ENCODE measurements at places on chromosomes 6 and 20.

DNA sequence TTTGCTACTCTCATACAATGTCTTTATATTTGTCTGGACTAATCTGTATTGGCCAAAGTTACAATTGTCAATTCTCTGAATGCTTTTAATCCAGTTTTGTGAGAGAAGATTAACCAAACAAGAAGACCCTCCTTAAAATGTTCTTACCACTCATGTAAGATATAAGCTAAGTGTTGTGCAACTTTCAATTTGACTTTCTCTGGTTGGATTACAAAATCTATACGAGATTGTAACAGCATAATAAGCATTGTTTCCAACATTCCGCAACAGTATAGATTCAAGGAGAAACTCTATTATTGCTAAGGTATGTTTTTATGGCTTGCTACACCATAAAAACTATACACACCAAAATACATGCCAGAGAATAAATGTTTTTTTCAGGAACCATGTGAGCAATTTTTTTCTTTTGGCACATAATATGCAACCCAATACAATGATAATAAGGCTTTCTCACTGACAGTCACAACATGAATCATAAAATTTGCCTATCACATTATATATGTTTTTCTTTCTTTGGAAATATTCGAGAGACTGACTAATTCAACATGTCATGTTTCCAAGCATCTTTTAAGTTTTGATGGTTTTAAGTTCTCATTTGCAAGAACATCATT is 12.2 kb upstream of the TRPC4AP start:
- DNase-seq: no peak

GRCh38 chr6:82178759-82179112 is 68.8 kb downstream of the IBTK start:
- DNase-seq: no peak

DNA sequence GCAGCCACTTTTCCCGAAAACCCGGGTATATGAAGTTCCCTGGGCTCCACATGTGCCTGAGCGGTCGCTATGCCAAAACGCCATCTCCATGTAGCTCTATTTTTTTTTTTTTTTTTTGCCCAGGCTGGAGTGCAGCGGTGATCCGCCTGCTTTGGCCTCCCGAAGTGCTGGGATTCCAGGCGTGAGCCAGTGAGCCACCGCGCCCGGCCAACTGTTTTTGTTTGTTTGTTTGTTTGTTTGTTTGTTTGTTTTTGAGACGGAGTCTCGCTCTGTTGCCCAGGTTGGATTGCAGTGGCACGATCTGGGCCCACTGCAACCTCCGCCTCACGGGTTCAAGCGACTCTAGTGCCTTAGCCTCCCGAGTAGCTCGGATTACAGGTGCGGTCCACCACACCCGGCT is 237.5 kb upstream of the IRAK1BP1 start:
- no peak for DNase-seq

DNA sequence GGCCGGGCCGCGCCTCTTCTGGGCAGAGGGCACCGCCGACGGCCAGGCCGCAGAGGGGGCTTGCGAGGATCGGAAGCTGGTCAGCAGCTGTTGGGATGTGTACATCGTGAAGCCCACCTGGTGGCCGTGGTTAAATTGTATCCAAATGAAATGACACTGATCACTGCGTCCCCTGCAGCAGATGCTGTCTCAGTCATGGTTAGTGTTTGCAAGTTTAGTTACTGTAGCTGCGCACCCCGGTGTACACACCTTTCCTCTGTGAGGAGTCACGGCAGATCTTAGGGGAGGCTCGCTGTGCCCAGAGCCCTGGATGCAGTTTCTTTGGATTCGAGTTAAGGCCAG is 653 bp downstream of the NAA20 start:
- DNase-seq: no peak

- DNase-seq: no peak
Measured at GRCh38 chr6:108944707-108945680, 96.8 kb downstream of the ARMC2 start.

DNA sequence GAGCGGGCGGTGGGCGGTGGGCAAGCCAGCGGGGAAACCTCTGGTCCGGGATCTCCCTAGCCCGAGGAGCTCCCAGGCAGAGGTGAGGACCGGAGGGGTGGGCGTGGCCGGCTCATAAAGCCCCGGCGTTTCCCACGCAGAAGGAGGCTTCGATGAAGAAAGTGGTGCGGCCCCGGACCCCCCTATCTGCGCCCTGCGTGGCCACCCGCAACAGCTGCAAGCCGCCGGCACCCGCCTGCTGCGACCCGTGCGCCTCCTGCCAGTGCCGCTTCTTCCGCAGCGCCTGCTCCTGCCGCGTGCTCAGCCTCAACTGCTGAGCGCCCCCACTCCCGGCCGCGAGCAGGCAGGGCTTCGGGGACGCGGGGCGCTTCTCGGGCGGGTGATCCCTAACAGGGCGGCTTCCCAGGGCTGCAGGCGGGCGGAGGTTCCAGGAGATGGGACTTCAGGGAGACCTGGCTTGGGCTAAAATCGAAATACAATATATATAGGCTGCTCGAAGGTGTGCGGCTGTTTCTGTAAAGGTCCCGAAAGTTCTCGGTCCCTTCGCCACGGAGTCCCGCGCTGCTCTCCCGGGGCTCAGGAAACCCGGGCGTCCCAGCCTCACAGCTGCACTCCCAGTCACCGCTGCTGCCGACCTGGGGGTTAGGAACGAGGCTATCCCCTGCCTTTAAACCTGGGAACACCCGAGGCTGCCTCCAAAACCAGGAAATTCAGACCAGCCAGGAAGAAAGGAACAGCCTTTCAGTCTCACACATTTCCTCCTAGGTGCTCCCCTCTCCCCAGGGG is 27.8 kb downstream of the ASIP start:
- no peak for DNase-seq

GRCh38 chr6:20647585-20647984 is 113.3 kb downstream of the CDKAL1 start:
- no peak for DNase-seq

DNA sequence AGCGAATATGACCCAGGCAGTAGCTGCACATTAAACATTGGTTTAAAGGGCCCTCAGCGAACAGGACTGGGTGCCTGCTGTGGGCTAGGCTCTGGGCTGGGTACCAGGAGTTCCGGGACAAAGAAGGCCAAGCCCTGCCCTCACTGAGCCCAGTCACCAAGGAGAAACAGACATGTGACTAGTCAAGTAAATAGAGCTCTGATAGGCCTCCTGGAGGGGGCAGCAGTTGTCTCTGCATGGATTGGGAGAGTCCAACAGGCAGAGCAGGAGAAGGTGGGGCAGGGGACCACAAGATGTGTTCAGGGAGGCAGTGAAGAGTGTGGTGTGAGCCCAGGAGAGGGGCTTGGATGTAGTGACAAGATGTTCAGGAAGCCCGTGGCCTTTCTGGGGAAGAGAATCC is 3.1 kb downstream of the HM13 start:
- DNase-seq: peak; percentile 36

GRCh38 chr20:42376131-42376530 is 758.0 kb upstream of the CHD6 start:
- DNase-seq: no peak

GRCh38 chr6:88380083-88380482 is 213.9 kb upstream of the CNR1 start:
- DNase-seq: no peak

DNA sequence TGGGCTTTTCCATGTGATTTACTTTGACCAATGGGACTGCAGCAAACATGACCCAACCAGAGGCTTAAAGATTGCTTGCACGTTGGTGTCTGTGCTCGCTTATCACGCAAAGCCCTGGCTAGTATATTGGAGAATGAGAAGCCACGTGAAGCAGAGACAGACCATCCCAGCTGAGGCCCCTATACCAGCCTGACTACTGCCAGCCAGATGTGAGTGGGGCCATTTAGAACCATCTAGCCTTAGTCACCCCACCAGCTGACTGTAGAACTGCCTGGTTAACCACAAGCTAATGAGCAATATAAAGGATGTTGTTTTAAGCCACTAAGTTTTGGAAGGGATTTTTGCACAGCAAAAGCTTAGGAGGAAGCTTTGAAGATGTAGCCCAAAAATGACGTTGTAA is 74.5 kb downstream of the MACROD2 start:
- DNase-seq: no peak

DNA sequence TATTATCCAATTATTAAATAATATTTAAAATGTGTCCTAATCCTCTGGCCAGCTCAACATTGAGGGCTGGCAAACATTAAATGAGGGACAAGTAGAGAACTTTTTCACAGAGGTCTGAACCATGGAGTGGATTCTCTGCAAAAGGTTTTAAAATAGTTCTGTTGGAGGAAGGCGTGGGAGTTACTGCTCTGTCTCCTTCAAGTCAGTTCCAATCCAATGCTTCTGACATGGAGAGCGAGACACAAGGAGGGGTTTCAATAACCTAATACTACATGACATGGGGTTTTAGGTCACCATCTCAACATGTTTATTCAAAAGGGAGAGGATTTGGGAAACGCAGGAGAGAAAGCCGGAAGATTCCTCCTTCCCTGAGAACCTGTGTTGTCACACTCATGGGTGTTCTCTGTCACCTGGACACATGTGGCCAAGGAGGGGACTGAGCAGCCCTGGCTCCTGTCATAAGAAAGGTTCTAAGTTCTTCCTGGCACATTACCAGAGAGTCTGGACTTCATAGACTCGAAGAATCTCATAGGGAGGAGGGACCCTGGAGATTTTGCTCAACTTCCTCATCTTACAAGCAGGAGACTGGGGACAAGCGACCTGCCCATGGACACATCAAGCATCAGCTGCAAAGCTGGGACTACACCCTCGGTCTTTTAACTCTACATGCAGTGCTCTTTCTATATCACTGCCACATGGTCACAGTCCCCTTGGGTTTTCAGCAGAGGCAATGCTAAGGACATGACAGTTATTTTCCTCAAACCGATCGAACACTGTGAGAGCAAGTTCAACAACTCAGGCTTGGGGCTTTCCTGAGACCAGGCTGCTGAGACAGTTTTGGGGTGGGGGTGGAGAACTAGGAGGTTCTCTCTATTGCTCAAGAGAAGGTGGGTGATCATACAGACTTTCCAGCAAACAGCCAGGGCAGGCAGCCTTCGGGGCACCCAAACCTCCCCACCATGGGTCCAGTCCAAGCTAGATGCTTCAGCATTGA is 38.6 kb downstream of the PRDM1 start:
- DNase-seq: no peak

DNA sequence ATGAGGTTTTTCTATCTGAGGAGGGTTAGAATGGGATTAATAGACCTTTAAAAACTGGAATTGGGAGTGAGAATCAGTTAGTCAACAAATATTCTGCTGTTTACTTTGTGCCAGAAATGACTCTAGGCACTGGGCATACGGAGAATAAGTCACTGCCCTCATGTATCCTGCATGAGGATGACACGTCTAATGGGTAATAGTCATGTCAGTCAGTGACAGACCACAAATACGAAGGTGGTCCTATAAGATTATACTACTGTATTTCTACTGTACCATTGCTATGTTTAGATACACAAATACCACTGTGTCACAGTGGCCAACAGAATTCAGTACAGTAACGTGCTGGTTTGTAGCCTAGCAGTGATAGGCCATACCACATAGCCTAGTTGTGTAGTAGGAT is 30.7 kb downstream of the ZFAND3 start:
- DNase-seq: no peak

DNA sequence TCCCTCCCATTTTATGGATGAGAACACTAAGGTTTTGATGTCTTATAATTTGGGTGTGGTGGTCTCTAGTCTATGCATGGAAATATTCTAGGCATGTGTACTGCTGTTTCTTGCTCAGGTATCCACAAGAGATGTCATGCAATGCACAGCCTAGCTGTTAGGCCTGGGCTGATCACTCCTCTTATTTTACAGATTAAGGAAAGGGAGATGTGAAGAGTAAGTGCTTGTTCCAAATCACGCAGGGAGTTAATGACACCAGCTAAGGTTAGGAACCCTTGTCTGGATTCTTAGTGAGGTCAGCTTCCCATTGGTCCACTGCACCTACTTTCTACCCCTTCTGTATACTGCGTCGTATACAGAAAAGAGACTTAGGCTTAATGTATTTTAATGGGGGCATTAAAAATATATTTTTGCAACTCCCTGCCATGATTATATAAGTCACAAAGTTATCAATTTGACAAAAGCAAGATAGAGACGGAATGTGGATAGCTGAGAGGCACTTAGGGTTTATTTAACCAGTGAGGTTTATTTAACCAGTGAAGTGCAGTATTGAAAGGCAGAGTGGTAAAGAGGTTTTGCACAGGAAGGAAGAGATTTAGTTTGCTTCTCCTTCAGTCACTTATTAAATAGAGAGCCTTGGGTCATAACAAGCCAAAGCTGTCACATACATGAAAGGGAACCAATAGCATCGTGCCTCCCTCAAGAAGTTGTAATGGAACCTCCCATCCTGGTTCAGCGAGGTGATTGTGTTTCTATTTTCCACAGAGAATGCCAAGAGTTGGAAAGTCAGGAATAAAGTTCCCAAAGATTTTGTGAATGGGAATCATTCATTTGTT is 95.0 kb upstream of the FAM184A start:
- DNase-seq: no peak

DNA sequence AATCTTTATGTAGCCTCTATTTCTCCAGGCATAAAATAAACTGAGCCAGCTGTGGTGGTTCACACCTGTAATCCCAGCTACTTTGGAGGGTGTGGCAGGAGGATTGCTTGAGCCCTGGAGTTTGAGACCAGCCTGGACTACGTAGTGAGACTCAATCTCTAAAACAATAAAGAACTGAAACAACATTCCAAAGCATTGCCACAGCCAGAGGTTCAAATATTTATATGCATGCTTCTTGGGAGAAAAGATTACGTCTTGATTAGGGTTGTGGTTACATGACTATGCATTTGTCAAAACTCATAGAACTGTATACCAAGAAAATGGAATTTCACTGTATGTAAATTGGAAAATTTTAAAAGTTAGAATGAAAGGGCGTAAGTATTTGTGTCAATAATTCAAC is 27.7 kb upstream of the PAX1 start:
- DNase-seq: no peak

- DNase-seq: no peak
Measured at GRCh38 chr6:87103977-87104601, 9.2 kb upstream of the CGA start.

- DNase-seq: no peak
Measured at GRCh38 chr6:89989742-89990141, 95.5 kb downstream of the GJA10 start.

- DNase-seq: no peak
Measured at GRCh38 chr20:45972500-45973183, 639 bp upstream of the ZNF335 start.

All from NCI-H345 (cell line).